Adrenal gland (tissue), 19 donors: ENCODE measurements at places on chromosomes 13 and 19. TPM values are rescaled to one million over a fixed set of nuclear protein-coding genes. Genes with fewer than 3 reads are reported as not detected.

- peak; percentile 82 for DNase-seq
These were observed 1.0 kb downstream of the FNDC3A start for GRCh38 chr13:48976576-48977285.

The DNAAF3 gene
- 2.3 TPM for total RNA-seq

- DNase-seq, result no peak
These were observed 15.3 kb downstream of the GADD45B start for GRCh38 chr19:2491130-2491801.

DNA sequence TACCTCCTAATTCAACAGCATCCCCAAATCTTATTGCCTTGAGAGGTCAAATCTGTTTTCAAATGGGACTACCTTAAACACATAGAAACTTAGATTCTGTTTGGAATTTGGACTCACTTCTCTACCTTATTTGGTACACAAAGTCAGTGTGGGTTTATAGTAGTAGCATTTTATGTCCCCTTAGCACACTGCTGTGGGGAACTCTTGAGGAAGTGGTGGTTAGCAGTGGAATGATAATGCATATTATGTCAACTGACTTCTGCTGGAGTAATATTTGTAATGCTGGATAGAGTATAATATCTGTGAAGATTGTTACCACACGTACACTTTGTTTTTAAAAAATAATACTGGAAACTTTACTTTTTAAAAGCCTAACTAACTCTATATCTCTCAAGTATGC lies 386.3 kb downstream of the NDFIP2 start:
- no peak for DNase-seq

DNA sequence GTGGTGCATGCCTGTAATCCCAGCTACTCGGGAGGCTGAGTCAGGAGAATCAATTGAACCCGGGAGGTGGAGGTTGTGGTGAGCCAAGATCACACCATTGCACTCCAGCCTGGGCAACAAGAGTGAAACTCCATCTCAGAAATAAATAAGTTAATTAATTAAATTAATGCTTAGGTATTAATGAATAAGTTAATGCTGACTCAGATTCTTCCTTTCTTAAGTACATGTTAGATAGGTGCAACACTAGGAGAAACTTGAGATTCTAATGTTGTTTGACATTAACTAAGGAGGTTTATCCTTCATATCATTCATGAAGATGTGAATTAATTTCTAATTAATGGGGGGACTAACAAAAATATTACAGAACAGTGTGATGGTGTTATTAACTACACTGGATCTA lies 812.6 kb upstream of the SPRY2 start:
- DNase-seq, result no peak

- DNase-seq, result no peak
These were observed 1.7 kb upstream of the SIGLEC7 start for GRCh38 chr19:51140441-51140840.

GRCh38 chr19:13014101-13014920 lies 19.0 kb downstream of the NFIX start:
- DNase-seq, result no peak

The CRYL1 gene
- total RNA-seq, result 48.5 TPM

GRCh38 chr13:60214213-60215055 lies 50.7 kb upstream of the DIAPH3 start:
- DNase-seq, result no peak

GRCh38 chr19:7869910-7870511 lies 4.2 kb downstream of the PRR36 start:
- peak; percentile 96 for DNase-seq

- no peak for DNase-seq
These were observed 49.9 kb upstream of the RFXAP start for GRCh38 chr13:36769126-36769525.

- DNase-seq, result peak; percentile 59
These were observed 500 bp upstream of the IFI30 start for GRCh38 chr19:18173054-18173571.

DNA sequence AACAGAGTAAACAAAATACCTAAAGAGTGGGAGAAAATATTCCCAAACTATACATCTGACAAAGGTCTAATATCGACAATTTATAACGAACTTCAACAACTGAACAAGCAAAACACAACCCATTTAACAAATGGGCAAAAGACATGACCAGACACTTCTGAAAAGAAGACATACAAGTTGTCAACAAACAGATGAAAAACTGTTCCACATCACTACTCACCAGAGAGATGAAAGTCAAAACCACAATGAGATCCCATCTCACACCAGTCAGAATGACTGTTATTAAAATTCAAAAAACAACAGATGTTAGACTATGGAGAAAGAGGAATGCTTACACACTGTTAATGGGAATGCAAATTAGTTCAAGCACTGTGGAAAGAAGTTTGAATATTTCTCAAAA lies 233.8 kb upstream of the EDNRB start:
- DNase-seq, result no peak

The CEACAM20 gene
- 0.50 TPM for total RNA-seq

GRCh38 chr13:82717249-82717648 lies 1165.0 kb downstream of the SLITRK1 start:
- no peak for DNase-seq

DNA sequence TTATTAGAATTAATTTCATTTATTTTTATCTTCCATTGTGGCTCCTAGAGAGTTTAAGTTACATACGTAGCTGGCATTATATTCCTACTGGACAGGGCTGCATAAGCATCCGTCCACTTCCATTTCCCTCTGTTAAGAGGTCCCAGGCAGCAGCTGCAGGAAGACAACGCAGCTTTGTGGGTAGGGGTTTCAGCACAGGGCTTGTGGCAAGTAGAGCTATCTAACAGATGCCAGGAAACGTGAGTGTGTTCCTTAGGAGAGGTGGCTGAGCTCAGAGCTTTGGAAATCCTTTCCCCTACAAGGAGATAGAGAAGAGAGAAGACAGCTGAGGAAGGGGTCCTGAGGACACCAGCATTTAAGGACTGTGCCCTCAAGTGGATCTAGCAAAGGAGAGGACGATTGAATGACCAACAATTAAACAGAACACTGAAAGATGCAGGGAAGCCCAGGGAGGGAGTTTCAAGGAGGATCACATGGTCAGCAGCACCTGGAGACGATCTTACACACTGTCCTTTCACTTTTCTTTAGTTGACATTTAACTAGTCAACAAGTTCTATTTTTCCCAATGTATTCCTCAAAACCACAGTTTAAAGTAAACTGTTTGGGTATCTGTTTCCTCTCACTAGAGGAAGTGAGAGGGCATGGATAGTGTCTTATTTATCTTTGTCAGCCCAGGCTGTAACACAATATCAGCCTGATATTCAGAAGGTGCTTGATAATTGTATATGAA lies 2.3 kb upstream of the N4BP2L1 start:
- DNase-seq, result no peak

DNA sequence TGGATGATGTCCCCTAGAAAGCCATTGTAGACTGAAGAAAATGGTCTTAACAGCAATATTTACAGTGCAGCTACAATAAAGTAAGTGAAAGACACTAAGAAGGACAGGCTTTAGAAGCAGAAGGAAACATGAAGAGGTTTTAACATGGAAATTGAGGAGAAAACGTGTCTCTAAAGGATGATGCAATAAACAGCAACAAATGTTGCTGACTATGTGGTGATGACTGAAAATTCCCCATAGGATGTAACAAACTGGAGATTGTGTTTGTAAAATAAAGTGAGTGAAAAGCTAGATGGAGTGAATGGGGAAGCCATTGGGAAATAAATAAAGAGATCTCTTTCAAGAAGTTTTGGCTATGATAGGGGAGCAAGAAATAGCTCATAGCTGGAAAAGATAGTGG lies 186.7 kb upstream of the IPO5 start:
- no peak for DNase-seq

The C19orf85 gene
- total RNA-seq, result not detected

- DNase-seq, result no peak
These were observed 30.4 kb downstream of the TPT1 start for GRCh38 chr13:45310341-45311131.

DNA sequence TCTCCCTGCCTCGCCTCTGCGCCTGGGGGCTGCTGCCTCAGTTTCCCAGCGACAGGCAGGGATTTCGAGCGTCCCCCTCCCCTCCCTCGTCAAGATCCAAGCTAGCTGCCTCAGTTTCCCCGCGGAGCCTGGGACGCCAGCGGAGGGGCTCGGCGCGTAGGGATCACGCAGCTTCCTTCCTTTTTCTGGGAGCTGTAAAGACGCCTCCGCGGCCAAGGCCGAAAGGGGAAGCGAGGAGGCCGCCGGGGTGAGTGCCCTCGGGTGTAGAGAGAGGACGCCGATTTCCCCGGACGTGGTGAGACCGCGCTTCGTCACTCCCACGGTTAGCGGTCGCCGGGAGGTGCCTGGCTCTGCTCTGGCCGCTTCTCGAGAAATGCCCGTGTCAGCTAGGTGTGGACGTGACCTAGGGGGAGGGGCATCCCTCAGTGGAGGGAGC lies 722 bp upstream of the ICAM1 start:
- DNase-seq, result peak; percentile 81

The SELENOV gene
- total RNA-seq, result not detected

GRCh38 chr13:110012102-110012739 lies 225.8 kb upstream of the IRS2 start:
- no peak for DNase-seq

- no peak for DNase-seq
These were observed 13.3 kb downstream of the COL4A1 start for GRCh38 chr13:110293649-110294048.

The SYNE4 gene
- total RNA-seq, result not detected

GRCh38 chr19:4186087-4186993 lies 3.9 kb downstream of the ANKRD24 start:
- DNase-seq, result peak; percentile 81

GRCh38 chr19:53424968-53425597 lies 6.7 kb upstream of the ZNF761 start:
- peak; percentile 76 for DNase-seq

The ATP8B3 gene
- total RNA-seq, result 13.2 TPM

- no peak for DNase-seq
These were observed 1.9 kb upstream of the MEF2B start for GRCh38 chr19:19171821-19172532.

GRCh38 chr19:17103177-17103576 lies 27.6 kb downstream of the MYO9B start:
- DNase-seq, result no peak

The FLT1 gene
- 24.1 TPM for total RNA-seq

The JAK3 gene
- 5.9 TPM for total RNA-seq

DNA sequence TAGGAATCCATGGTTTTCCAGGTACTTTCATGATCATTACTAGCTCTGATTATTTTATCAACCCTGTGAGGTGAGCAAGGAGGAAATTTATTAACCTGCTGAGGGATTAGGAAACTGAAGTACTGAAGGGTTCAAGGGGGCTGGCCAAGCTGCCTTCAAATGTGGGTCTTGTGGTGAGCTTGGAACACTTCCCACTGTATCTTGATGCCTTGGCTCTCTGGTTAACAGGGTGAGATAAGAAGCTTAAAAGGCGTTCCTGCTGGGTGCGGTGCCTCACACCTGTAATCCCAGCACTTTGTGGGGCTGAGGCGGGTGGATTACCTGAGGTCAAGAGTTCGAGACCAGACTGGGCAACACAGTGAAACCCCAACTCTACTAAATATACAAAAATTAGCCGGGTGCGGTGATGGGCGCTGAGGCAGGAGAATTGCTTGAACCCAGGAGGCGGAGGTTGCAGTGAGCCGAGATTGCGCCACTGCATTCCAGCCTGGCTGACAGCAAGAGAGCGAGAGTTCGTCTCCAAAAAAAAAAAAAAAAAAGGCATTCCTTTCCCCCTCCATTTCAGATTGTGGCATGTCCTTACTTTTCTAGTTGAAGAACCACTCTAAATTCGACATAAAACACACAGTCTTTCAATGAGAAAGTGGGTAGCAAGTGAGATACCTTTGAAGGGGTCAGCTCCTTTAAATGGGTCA lies 70.2 kb downstream of the KLF2 start:
- no peak for DNase-seq

The THSD1 gene
- 2.6 TPM for total RNA-seq

The NLRP5 gene
- total RNA-seq, result not detected

GRCh38 chr13:32986552-32986951 lies 29.7 kb upstream of the KL start:
- DNase-seq, result no peak

The NBEA gene
- 17.7 TPM for total RNA-seq
